ENCODE measurements at places on chromosomes 13 and 19.

DNA sequence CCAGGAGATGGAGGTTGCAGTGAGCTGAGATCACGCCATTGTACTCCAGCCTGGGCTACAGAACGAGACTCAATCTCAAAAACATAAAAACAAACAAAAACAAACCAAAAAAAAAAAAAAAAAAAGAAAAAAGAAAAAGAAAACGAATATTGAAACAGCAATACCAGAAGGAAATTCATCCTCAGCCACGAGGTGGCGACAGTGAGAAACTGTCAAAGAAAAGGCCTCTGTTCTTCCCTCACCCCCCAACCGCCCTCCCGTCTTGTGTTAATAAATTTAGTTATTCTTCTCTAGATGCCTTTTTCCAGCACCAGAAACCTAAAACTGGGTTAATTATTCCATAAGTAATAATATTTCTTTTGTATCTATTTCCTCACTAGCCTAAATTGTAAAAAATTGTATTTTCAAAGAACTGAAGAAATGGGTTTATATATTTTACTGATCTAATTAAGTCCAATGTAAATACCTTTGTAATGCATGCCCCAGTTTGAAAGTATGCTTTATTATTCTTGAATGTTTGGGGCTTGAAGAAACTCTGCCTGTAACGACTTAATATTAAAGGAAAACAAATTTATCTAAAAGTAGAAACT lies 38.6 kb downstream of the LIG4 start:
- DNase-seq: no peak

DNA sequence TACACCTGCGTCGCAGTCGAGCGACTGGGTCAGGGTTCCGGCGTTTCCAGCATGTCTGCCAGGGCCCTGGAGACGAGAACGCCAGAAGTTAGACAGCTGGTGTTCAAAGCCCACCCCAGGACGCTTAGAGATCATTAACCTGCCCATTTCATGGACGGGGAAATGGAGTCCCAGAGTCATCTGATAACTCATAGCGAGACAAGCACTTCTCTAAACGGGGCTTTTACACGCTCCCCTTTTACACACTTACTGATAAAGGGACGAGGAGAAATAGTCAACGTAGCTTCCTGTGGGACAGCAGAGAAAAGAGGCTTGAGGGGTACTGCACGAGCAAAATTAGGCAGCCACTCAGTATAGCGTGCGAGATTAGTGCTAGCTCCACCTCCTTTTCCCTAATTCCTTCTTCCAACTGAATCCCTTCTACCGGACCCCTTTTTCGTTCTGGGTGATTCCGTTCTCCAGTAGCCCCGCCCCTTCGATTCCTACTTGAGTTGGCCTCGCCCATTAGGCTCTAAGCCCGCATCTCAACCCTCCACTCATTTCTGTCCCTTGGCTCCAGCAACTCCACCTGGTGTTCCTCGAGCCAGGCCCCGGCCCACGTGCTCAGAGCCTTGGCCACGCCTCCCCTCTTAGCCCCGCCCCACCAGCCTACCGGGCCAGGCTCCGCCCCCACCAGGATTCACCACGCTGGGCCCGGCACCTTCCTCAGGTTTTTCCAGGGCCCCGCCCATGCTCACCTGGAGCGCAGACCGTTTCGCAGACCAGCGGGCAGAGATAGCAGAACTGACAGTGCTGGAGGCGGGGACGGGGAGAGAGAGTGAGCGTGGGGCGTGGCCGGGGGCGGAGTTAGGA lies 3.7 kb downstream of the HRC start:
- no peak for DNase-seq

DNA sequence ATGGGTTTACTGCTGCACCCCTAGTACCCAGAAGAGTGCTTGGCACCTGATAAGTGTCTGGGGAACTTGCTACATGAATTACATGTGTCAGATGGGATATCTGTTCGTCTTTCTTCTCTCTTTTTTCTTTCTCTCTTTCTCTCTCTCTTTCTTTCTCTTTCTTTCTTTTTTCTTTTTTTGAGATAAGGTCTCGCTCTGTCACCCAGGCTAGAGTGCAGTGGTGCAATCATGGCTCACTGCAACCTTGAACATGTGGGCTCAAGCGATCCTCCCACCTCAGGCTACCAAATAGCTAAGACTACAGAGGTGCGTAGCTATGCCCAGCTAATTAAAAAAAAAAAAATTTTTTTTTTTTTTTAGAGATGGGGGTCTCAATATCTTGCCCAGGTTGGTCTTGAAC lies 6.1 kb downstream of the CADM4 start:
- no peak for DNase-seq

- DNase-seq: no peak
Measured at GRCh38 chr19:11659612-11660011, 62.3 kb downstream of the ZNF627 start.

DNA sequence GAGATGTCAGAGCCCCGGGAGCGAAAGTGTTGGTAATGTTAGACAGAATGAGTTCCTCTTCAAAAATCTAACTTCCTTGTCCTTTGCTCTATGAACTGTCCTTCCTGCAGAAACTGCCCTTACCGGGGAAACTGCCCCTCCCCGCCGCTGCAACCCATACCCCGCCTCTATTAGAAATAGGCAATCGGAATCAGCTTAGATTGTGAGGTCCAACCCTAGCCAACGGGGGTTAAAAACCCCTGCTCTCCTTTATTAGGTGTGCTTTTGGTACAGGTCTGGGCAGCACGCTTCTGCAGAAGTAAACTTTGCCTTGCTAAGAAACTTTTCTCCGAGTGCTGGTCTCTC lies 11.5 kb upstream of the CAPNS1 start:
- DNase-seq: no peak

All from esophagus squamous epithelium (tissue), 5 donors.